Kasumi-1 (cell line): ENCODE measurements at places on chromosomes 11 and 22.

DNA sequence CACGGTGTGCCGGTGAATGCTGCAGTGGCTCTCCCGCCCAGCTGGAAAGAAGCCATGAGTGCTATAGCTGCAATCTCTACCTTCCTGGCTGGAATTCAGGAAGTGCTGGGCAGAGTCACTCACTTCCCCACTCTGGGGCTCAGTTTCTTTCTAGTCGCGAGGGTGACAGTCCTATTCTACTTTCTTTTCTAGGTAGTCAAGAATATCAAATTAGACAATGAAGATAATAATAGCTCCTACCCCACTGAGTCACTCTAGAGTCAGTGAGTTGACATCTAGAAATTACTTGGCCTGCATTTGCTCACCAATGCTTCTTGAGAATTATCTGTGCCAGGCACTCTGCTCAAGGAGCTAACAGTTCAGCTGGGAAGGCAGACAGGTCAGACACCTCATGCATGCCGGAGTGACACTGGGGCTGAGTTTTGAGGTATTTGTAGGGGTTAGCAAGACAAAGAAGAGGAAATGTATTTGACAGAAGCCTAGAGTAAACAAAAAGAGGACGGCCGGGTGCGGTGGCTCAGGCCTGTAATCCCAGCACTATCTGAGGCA, 3.2 kb downstream of the CENPM start:
- no peak for DNase-seq

- DNase-seq, result no peak
These were observed 13.7 kb upstream of the ZBTB44 start for GRCh38 chr11:130328420-130328819.

- DNase-seq, result peak; percentile 7
These were observed 1.1 kb upstream of the TTLL8 start for GRCh38 chr22:50058906-50059880.

DNA sequence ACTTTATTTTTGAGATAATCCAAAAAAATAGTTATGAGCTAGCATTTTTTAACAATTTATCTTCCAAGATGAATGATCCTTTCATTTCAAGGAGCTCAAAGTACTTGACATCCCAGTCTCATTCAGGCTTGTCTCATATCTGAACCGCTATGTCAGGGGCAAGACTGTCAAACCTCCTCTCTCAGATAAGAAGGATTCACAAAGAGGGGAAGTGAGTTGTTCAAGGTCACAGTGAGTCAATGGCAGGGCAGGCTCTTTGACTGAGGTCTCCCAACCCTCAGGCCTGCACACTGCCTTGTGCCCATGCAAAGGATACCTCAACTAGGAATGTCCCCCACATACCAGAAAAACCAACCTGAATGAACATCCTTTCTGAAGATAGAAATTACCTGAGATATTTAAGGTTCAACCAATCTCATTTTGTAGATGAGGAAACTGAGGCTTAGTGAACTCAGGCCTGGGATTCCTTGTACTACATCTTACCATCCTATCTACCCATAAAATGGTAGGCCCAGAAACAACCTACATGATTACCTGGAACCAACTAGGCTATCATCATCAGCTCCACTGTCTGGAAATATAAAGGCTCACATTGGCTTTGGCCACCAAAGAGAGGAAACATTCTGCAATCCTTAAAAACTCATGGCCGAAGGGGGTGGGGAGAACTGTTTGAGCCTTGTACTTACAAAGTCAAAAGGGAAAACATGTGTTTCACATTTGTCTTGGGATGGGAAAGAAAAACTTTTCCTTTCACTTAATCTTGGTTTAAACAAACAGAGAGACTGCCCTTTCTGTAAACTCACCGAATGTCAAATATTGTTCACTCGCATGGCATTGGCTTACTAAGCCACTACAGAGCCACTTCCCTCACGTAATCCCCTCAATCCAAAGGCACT, 51.1 kb downstream of the LIF start:
- no peak for DNase-seq

- no peak for DNase-seq
These were observed 45.9 kb downstream of the SLC1A2 start for GRCh38 chr11:35373284-35373933.

GRCh38 chr11:128962896-128963295, 20.2 kb upstream of the TP53AIP1 start:
- no peak for DNase-seq

- DNase-seq, result no peak
These were observed 108.7 kb upstream of the SNX19 start for GRCh38 chr11:131025020-131025419.

DNA sequence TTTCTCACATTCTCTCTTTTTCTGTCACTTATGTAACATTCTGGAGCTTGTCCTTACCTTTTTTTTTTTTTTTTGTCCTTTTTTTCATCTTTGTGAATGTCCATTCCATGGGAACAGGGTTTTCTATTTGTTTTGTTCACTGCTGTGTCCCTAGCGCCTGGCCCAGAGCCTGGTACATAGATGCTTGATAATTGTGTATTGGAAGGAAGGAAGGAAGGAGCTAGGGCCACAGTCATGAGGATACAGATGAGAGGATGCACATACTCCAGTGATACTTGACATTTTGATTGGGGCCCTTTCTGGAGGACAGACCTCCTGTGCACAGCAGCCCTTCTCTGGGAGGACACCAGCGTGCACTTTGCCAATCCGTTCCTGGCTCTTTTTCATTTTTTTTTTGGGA, 68.9 kb downstream of the KIAA1671 start:
- no peak for DNase-seq
